Vein endothelial cell (primary cell): ENCODE measurements at places on chromosomes 7 and 10. TPM values are rescaled to one million over a fixed set of nuclear protein-coding genes. Genes with fewer than 3 reads are reported as not detected.

FAM25G gene
- not detected in 2 replicates for total RNA-seq

TLX1 gene
- not detected in 2 replicates for total RNA-seq

SYNPO2L gene
- total RNA-seq, result not detected in 2 replicates

LIPM gene
- total RNA-seq, result not detected in 2 replicates

CYP26C1 gene
- total RNA-seq, result 1.3 and 2.5 TPM in 2 replicates

KIF11 gene
- 13.7 and 27.8 TPM in 2 replicates for total RNA-seq

GALNT17 gene
- total RNA-seq, result not detected in 2 replicates

LIPF gene
- not detected in 2 replicates for total RNA-seq

TMEM236 gene
- total RNA-seq, result 0.10 and 0.33 TPM in 2 replicates

ADCY1 gene
- 0.33 and 0.67 TPM in 2 replicates for total RNA-seq
